ENCODE measurements at places on chromosomes 12 and 14.

DNA sequence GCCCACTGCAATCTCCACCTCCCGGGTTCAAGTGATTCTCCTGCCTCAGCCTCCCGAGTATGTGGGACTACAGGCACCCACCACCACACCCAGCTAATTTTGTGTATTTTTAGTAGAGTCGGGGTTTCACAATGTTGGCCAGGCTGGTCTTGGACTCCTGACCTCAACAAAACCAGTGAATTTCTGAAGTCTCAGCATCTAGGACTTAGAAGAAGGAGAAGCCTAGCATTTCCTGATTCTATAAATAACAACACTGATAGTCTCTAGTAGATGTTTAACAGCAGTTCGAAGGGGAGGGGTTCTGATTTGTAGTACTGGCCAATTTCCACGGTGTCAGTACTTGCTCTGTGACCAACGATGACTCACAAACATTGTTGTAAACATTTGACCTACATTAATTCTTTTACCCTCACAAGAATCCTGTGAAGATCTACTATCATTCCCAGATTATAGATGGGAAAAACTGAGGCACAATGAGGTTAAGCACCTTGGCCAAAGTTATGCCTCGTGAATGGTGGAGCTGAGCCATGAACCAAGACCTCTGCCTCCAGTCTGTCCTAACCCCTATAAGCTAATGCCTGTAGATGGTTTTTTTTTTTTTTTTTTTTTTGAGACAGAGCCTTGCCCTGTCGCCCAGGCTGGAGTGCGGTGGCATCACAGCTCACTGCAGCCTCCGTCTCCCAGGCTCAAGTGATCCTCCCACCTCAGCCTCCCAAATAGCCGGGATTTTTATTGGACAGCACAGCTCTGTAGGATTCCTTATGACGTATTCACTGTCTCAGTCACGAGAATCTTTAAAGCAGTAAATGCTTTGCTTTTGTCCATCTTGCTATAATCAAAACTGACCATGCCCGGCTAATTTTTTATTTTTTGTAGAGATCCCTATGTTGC, 5.2 kb downstream of the P2RX4 start:
- H3K4me1 ChIP-seq, result peaks cover 19% of the 10 kb centered on the region
- H3K27me3 ChIP-seq, result no peaks in the 10 kb centered on the region
- peak; percentile 76 for DNase-seq
- no peak overlapping the region for H3K4me3 ChIP-seq
- H3K27ac ChIP-seq, result peak overlapping the region; percentile 72

DNA sequence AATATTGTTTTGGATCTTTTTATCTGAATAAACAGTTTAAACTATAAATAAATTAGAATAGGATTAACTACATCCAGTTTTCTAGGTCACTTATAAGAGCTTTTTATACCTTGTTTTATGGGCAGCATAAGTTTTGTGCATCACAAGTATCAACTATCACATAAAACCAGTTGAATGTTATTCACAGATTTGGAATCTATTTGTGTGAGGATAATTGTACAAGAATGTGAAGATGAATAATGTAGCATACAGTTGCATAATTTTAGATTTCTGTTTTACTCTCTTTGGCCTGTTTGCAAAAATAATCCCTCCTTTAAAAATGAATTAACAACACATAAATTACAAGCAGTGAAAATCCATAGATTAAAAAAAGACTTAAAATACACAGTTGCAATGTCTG, 88.8 kb downstream of the SCFD1 start:
- H3K27ac ChIP-seq, result no peak overlapping the region
- no peaks in the 10 kb centered on the region for H3K36me3 ChIP-seq
- DNase-seq, result no peak
- no peaks in the 10 kb centered on the region for H3K27me3 ChIP-seq
- no peak overlapping the region for H3K4me3 ChIP-seq

DNA sequence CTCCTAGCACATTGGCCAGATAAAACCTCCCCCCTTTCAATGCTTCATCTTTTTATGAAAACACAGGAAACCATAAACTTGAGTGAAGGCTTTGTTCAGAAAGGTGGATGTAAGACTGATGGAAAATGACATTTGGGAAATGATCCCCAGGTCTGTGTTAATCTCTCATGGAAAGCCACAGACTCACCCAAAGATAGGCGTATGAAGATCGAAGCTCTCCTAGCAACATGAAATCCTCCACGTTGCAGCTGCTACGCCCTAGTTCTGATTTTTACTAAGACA, 63.4 kb upstream of the PTGR2 start:
- H3K4me3 ChIP-seq, result no peak overlapping the region
- H3K27ac ChIP-seq, result peak overlapping the region; percentile 93
- H3K27me3 ChIP-seq, result no peaks in the 10 kb centered on the region
- H3K36me3 ChIP-seq, result no peaks in the 10 kb centered on the region

GRCh38 chr14:58026967-58027366, 125.0 kb downstream of the ARMH4 start:
- no peak for DNase-seq
- no peaks in the 10 kb centered on the region for H3K27me3 ChIP-seq
- H3K27ac ChIP-seq, result no peak overlapping the region

DNA sequence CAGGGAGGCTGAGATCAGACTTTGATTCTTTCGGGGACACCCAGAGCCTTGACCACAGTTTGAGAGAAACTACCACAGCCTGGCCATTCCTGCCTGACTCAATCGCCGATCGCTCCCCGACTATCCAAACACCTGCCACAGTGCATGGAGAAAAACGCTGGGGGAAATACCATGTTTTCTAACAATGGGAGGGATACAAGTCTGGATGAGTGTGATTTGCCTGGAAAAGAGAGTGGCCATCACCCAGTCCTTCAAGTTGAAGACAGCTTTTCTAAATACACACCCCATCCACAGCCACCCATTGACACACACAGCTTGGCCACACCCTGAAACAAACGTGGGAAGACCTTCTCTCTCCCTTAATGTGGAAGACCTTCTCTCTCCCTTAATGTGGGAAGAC, 6.7 kb upstream of the VASH1 start:
- H3K27me3 ChIP-seq, result no peaks in the 10 kb centered on the region
- no peaks in the 10 kb centered on the region for H3K4me1 ChIP-seq
- H3K4me3 ChIP-seq, result no peak overlapping the region
- H3K27ac ChIP-seq, result no peak overlapping the region
- H3K36me3 ChIP-seq, result no peaks in the 10 kb centered on the region

GRCh38 chr12:6097411-6097810, 27.1 kb downstream of the VWF start:
- peaks cover 50% of the 10 kb centered on the region for H3K36me3 ChIP-seq
- peaks cover 58% of the 10 kb centered on the region for H3K4me1 ChIP-seq
- no peaks in the 10 kb centered on the region for H3K27me3 ChIP-seq
- no peak for DNase-seq
- H3K27ac ChIP-seq, result peak overlapping the region; percentile 46

- H3K36me3 ChIP-seq, result no peaks in the 10 kb centered on the region
- H3K27ac ChIP-seq, result no peak overlapping the region
- DNase-seq, result no peak
- H3K4me1 ChIP-seq, result peaks cover 38% of the 10 kb centered on the region
Observed at GRCh38 chr12:65311260-65311659, 32.8 kb downstream of the MSRB3 start.

- peaks cover 6% of the 10 kb centered on the region for H3K4me1 ChIP-seq
- H3K27ac ChIP-seq, result no peak overlapping the region
- no peaks in the 10 kb centered on the region for H3K36me3 ChIP-seq
- no peaks in the 10 kb centered on the region for H3K27me3 ChIP-seq
- no peak overlapping the region for H3K4me3 ChIP-seq
Observed at GRCh38 chr14:85190251-85190650, 339.7 kb upstream of the FLRT2 start.

DNA sequence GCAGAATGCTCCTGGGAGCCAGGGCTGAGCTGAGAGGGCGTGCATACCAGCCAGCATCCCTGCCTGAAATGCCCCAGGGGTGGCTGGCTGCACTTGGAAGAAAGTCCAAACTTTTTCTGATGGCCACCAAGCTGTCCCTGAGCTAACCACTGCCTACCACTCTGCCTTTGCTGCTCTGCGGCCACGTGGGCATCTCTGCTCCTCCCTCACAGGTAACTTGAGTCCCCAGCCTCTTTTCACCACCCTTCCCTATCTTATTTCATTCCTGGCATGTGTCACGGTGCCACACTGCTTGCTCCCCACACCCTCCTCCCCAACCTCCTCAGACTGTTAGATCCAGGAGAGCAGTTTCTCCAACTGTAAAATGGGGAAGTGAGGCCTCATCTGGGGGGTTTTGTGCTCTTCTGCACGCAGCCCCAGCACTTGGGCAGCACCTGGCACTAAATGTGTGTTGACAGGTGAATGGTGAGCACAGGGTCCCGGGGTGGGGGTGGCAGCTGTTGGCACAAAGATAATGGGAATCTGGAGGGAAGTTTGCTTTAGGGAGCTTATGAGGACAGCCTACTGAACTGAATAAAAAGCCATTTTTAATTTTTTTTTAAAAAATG, 113.0 kb downstream of the GLT1D1 start:
- H3K27ac ChIP-seq, result no peak overlapping the region
- H3K27me3 ChIP-seq, result no peaks in the 10 kb centered on the region
- no peak overlapping the region for H3K4me3 ChIP-seq
- no peaks in the 10 kb centered on the region for H3K36me3 ChIP-seq
- no peak for DNase-seq
- no peaks in the 10 kb centered on the region for H3K4me1 ChIP-seq

GRCh38 chr14:103132381-103133209, 9.3 kb downstream of the TNFAIP2 start:
- no peak for DNase-seq
- no peak overlapping the region for H3K4me3 ChIP-seq
- peaks cover 28% of the 10 kb centered on the region for H3K36me3 ChIP-seq
- no peaks in the 10 kb centered on the region for H3K27me3 ChIP-seq

DNA sequence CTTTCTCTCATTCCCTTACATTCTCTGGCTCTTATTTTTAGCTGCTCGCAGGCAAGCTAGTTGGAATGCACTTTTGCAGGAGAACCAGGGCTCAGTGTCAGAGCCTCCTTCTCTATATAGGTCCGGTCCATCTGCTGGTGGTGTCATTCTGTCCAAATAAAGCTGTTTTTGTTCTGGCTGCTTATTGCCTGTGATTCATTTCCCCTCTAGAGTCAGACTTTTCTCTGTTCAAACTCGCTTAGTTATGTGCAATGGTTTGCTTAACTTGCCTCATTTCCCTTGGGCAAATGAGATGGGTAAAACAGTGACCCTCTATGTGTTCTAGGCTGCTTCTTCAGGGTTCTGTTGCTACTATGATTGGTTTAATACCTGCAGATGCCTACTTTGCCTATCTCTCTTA, 2.9 kb downstream of the SMARCD1 start:
- peaks cover 35% of the 10 kb centered on the region for H3K4me1 ChIP-seq
- no peaks in the 10 kb centered on the region for H3K27me3 ChIP-seq
- H3K4me3 ChIP-seq, result no peak overlapping the region
- peak; percentile 87 for DNase-seq
- peak overlapping the region; percentile 61 for H3K27ac ChIP-seq

DNA sequence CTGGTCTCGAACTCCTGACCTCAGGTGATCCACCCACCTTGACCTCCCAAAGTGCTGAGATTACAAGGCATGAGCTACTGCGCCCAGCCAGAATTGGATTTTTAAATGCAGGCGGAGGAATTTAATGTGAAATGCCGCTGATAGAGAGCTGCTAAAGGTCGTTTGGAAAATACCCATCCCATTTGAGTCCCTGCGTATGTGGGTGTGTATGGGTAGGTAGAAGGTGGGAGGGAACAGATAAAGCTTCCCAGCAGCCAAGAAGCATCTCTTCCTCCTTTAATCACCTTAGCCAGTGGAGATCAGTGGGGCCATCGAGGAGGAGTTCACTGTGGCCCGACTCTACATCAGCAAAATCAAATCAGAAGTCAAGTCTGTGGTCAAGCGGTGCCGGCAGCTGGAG, 16.2 kb upstream of the PIP4K2C start:
- H3K4me3 ChIP-seq, result no peak overlapping the region
- peaks cover 6% of the 10 kb centered on the region for H3K27me3 ChIP-seq
- DNase-seq, result no peak
- no peaks in the 10 kb centered on the region for H3K36me3 ChIP-seq
- no peak overlapping the region for H3K27ac ChIP-seq

- H3K4me1 ChIP-seq, result no peaks in the 10 kb centered on the region
- H3K36me3 ChIP-seq, result no peaks in the 10 kb centered on the region
- H3K4me3 ChIP-seq, result no peak overlapping the region
- H3K27ac ChIP-seq, result no peak overlapping the region
- H3K27me3 ChIP-seq, result peaks cover 2% of the 10 kb centered on the region
- no peak for DNase-seq
Observed at GRCh38 chr12:3604286-3604685, 113.3 kb downstream of the PRMT8 start.

DNA sequence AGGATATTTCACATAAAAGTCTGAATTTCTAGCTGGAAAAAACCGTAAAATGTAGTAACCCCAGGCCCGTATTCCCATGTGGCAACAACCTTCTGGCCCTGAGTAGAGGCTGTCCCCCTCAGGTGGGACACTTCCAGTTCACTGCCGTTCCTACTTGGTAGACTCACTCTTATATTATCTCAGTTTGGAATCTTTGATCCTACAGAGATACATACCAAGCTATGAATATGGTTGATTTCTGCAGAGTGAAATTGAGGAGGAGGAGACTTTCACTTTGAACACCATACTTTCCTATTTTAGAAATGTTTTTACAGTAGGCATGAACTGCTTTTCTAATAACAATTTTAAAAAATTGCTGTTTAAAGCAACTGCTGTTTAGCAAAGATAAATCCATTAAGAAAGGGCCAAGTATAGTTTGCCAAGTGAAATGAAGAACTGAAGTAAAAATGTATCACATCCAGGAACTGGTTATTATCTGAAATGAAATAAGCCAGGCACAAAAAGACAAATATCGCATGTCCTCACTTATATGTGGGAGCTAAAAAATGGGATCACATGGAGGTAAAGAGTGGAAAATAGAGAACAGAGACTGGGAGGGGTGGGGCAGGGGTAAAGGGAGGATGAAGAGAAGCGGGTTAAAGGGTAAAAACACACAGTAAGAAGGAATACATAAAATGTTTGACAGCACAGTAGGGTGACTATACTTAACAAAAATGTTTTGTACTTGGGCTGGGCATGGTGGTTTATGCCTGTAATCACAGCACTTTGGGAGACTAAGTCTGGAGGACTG, 92.8 kb upstream of the METAP2 start:
- H3K36me3 ChIP-seq, result no peaks in the 10 kb centered on the region
- no peak overlapping the region for H3K27ac ChIP-seq
- no peak overlapping the region for H3K4me3 ChIP-seq
- no peak for DNase-seq

- H3K27me3 ChIP-seq, result no peaks in the 10 kb centered on the region
- H3K4me3 ChIP-seq, result no peak overlapping the region
- DNase-seq, result peak; percentile 41
- no peaks in the 10 kb centered on the region for H3K36me3 ChIP-seq
- H3K4me1 ChIP-seq, result peaks cover 11% of the 10 kb centered on the region
Observed at GRCh38 chr14:105283899-105284298, 16.9 kb downstream of the BRF1 start.

GRCh38 chr12:49388682-49389386, 21.6 kb downstream of the SPATS2 start:
- peaks cover 11% of the 10 kb centered on the region for H3K4me1 ChIP-seq
- H3K27ac ChIP-seq, result no peak overlapping the region
- H3K36me3 ChIP-seq, result no peaks in the 10 kb centered on the region
- H3K27me3 ChIP-seq, result no peaks in the 10 kb centered on the region

GRCh38 chr14:95038521-95039250, 118.6 kb downstream of the DICER1 start:
- H3K4me1 ChIP-seq, result peaks cover 2% of the 10 kb centered on the region
- H3K36me3 ChIP-seq, result no peaks in the 10 kb centered on the region
- H3K27ac ChIP-seq, result no peak overlapping the region
- no peaks in the 10 kb centered on the region for H3K27me3 ChIP-seq
- no peak overlapping the region for H3K4me3 ChIP-seq
- no peak for DNase-seq
